ENCODE measurements at places on chromosomes 6 and 20. TPM values are rescaled to one million over a fixed set of nuclear protein-coding genes. Genes with fewer than 3 reads are reported as not detected.

The LTB gene
- total RNA-seq = 398 TPM

The SOBP gene
- 0.95 TPM for total RNA-seq

DNA sequence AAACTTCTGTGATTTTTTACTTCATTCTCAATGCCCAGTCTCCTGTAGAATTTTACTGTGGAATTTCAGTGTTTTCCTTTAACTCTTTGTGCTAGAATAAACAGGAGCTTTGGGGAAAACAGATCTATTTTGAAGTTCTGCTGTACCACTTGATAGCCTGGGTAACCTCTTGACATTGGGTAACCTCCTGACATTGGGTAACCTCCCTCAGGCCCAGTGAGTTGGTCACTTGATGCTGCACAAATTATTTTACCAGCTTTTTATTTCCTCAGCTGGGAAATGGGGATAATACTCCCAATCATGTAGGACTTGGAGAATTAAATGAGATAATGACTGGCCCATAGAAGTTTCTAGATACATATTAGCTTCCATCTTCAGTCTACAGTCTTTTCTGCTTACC is 137.3 kb upstream of the TOP1 start:
- no peak for DNase-seq

The HLA-DRA gene
- total RNA-seq = 41.1 TPM

The F13A1 gene
- 4.8 TPM for total RNA-seq

- DNase-seq = no peak
Observed at GRCh38 chr6:154998855-154999254, 3.7 kb downstream of the TIAM2 start.

The TRIM10 gene
- not detected for total RNA-seq

The TCF21 gene
- not detected for total RNA-seq

- DNase-seq = no peak
Observed at GRCh38 chr20:32012159-32012688, 2.0 kb downstream of the CCM2L start.

- no peak for DNase-seq
Observed at GRCh38 chr6:144778773-144779492, 493.8 kb downstream of the UTRN start.
